Stimulated activated CD8-positive, alpha-beta memory T cell treated with anti-CD3 and anti-CD28 coated beads, Interleukin-7, amount 100 ng/mL, for 1 hour (primary cell): ENCODE measurements at places on chromosomes 5 and 9.

GRCh38 chr5:20649966-20650365, 662.0 kb upstream of the CDH18 start:
- no peak for DNase-seq

DNA sequence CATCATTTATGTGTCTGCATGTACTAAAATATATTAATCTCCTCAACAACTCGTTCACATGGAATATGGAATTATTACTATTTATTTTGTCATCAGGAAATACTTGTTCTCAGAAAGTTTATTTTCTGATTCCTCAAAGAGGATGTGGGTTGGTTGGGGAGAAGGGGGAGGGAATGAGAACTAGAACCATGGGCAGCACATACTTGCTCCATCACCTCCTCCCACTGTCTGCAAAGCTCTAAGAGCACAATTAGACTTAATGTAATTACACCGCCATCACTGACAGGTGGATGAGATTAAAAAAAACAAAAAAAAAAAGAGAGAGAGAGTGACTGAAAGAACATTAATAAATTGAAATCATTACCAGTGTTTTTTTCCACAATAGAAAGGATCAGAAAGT, 98.2 kb downstream of the OXCT1 start:
- DNase-seq: no peak

- no peak for DNase-seq
Measured at GRCh38 chr5:32711681-32712480, 760 bp downstream of the NPR3 start.

- no peak for DNase-seq
Measured at GRCh38 chr9:137044037-137044436, 1.9 kb downstream of the NPDC1 start.

DNA sequence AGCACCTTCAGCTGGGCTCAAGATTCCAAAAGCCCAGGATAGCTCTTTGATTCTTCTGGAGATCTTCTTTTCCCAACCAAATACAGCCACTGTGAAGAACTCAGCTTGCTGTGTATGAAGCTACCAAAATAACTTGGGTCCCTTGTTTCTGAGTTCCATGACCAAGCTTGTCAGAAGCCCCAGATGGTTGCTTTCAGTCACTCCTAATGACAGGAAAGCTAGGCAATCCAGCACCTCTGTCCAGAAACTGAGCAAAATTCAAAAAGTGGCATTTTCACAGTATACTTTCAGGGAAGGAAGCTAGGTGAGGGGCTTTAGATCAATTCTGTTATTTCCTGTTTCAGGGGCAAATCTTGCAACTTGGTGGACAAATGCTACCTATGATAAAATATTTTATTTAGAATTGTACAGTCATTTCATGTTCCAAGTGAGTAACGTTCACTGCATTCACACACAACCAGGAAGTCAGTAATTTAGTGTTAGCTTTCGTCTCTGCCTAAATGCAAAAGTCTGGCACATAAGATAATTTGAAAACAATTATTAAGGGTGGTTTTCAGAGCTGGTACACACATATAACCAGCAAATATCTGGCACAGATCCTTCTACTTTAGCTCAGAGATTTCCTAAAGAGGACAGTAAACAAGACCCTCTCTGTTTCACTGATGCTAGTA, 330.1 kb downstream of the GLIS3 start:
- no peak for DNase-seq

DNA sequence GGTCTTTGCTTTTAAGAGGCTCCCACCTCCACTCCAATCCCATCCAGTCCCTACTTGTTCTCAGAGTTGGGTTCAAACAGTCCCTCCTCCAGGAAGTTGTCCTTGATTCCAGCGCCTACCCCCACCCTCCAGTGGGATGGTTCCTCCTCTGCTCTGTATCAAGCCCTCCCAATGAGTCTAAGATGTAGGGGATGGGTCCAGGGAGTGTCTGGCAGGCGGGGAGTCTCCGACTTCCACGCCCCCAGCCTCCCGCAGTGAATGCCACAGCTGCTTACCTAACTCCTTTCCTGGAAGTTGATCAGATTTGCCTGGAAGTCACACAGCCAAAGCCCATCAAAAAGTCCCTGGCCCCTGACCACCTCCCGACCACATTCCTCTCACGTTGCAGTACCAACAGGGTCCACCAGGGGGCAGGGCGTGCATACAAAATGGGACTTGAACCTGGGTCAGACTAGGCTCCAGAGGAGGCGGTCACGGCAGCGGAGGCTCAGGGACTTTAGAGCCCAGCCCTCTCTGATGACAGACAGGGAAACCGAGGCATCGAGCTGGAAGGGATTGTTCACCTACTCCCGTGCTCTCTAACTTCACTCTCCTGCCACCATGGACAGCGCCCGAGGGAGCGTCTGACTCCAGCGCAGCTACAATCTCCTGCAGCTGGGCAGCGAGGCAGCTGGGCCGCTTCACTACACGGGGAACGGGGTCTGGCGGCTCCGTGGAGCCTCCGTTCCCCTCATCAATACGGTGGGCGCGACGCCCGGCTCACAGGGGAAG, 25.0 kb upstream of the TDRD7 start:
- peak; percentile 31 for DNase-seq

- no peak for DNase-seq
Measured at GRCh38 chr5:93748875-93749397, 7.5 kb upstream of the POU5F2 start.

GRCh38 chr9:137113385-137114159, 961 bp downstream of the DPP7 start:
- DNase-seq: no peak

- DNase-seq: no peak
Measured at GRCh38 chr9:133477992-133478850, 678 bp downstream of the SLC2A6 start.

- no peak for DNase-seq
Measured at GRCh38 chr5:74665273-74665672, 19.8 kb upstream of the HEXB start.

GRCh38 chr5:36367524-36367923, 65.8 kb upstream of the RANBP3L start:
- no peak for DNase-seq

DNA sequence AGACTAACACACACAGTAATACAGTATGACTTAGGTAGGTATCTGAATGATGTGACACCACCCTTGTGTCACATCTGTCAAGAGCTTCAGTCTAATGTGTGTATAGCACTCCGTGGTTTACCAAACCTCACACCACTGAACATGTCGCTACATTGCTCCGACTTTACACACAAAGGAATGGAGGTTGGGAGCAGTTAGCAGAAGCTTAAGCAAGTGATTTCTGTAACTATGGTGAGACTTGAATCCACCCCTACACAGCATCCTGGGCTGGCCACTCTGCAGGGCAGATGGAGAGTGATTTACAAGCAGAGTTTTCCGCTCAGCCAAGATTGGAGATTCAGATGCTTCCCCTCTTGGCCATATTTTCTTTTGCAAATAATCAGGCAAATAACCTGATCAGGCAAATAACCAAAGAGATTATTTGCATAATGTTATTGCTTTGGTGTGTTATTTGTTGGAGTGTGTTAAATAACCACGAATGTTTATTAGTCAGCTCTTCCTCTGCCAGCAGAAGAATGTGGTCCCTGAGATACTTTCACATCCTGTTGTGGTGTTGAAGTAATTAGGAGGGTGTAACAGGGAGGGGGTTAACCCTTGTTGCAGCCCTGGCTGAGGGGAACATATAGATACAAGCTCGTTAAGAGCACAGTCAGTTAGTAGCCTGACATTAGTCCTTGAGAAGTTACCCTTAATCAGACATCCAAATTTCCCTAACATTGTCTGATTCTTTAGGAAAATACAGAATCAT, 92.8 kb downstream of the SNX18 start:
- DNase-seq: no peak

GRCh38 chr9:136015656-136016571, 54.7 kb upstream of the UBAC1 start:
- no peak for DNase-seq

DNA sequence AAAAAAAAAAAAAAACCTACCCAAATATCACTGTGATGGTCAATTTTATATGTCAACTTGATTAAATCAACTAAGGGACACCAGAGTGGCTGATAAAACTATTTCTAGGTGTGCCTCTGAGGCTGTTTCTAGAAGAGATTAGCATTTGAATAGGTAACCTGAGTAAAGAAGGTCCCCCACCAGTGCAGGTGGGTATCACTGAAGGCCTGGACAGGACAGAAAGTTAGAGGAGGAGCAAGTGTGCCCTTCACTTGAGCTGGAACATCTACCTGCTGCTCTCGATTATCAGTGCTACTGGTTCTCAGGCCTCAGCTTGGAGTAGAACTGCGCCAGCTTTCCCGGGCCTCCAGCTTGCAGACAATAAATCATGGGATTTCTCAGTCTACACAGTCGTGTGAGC, 88.7 kb downstream of the TLE1 start:
- no peak for DNase-seq

DNA sequence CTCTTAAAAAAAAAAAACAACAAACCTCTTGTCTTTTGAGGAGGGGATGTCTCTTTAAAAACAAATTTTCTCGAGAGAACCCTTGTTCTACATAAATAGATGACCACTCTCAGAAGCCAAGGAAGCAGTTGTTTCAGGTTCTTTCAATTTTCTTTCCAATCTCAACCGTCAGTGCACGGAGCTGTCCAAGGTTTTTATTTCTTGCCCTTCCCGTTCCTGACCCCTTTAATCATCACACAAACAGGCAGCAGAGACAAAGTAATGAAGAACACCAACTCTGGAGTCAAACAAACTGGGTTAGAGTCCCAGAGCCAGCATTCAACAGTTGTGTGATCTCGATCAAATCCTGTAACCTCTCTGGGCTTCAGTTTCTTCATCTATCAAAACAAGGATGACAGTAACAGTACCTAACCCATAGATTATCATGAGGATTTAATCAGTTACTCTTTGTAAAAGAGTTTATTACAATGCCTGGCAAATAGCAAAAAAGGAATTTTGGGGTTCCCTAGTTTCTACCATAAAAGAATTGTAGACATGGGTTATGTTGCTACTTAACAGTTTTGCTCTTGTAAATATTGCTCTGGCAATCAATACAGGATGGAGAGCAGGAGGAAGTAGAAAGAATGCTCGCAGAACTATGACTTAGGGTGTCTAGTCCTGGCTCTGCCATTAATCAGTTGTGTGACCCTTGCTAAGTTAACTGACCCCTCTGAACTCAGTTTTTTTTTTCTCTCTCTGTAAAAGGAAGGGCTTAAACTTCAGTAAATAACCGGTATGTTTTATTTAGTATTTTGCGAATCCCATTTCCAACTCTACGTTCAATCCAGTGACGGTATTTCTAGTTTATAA, 1.0 kb upstream of the NIM1K start:
- DNase-seq: no peak
